ENCODE measurements at places on chromosomes 2 and 18. TPM values are rescaled to one million over a fixed set of nuclear protein-coding genes. Genes with fewer than 3 reads are reported as not detected.

STAT4 gene
- 170 TPM for total RNA-seq

ADI1 gene
- 16.6 TPM for total RNA-seq

- no peak overlapping the region for H3K27ac ChIP-seq
- H3K4me1 ChIP-seq, result no peaks in the 10 kb centered on the region
- no peak for DNase-seq
- no peak overlapping the region for H3K4me3 ChIP-seq
Observed at GRCh38 chr2:228699400-228699799, 517.9 kb upstream of the SPHKAP start.

- no peak for DNase-seq
- no peak overlapping the region for H3K27ac ChIP-seq
- H3K4me1 ChIP-seq, result no peaks in the 10 kb centered on the region
- no peaks in the 10 kb centered on the region for H3K36me3 ChIP-seq
- H3K4me3 ChIP-seq, result no peak overlapping the region
Observed at GRCh38 chr2:33238111-33238510, 238.3 kb upstream of the RASGRP3 start.

DNA sequence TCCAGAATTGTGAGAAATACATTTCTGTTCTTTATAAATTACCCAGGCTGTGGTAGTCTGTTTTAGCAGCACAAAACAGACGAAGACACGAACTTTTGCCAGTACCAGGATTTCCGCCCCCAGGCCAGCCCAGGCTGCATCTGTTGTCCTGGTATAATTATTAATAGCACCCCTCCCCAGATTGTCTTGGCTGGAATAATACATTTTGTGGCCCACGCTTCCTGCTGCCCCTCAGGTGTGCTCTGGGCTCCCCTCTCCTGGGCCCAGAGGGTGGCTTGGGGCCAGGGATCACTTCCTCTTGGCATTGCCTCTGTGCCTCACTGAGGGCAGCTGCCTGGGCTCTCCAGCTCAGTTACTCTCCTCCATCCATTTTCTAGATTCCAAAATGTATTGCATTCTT, 102.1 kb upstream of the HS6ST1 start:
- H3K36me3 ChIP-seq, result no peaks in the 10 kb centered on the region
- H3K4me3 ChIP-seq, result no peak overlapping the region
- peaks cover 2% of the 10 kb centered on the region for H3K27me3 ChIP-seq
- no peak overlapping the region for H3K27ac ChIP-seq
- no peak for DNase-seq
- H3K4me1 ChIP-seq, result no peaks in the 10 kb centered on the region

DNA sequence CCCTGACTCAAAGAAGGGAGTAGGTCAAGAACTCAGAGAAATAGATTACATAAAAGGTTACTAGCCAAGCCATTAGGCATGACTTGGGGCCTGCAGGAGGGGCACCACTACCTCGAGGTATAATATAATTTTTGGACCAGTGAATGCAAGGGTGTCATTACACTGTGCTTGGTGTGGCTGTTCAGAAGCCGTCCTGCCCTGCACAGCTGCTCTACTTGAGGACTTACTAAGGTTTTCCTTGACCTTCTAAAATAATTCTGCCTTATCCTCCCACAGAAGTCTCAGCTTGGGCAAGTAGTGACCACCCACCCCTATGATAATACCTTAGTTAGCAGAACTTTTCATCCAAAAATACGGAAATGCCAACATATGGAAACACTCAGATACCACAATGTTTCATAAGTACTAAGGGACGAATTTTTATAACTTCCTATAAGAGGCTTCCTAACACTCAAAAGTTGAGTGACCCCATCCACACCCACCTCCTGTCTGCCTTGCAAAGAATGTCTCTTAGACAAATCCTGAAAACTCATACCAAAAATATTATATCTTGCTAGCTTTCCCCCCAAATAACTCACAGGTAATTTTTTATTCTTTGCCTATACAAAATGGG, 17.7 kb upstream of the ATG16L1 start:
- no peaks in the 10 kb centered on the region for H3K27me3 ChIP-seq
- H3K4me3 ChIP-seq, result peak overlapping the region; percentile 49
- no peak for DNase-seq
- peaks cover 53% of the 10 kb centered on the region for H3K4me1 ChIP-seq

DNA sequence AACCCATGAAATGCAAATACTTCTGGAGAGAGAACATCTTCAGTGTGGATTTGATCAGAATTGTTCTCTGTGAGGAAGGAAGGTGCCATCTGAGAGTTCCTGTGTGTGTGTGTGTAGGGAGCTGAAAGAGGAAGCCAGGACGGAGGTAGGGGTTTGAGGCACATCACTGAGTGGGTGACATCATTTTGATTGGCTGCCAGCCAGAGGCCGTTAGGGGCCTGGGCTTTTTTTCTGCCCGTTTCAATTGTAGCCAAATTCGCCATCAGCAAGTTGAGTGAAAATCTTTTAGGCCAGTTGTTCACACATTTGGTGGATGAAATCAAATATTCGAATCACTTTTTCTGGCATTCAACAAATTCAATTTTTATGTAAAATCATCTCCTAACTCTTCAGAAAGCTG, 48.9 kb downstream of the TSN start:
- peaks cover 3% of the 10 kb centered on the region for H3K4me1 ChIP-seq
- H3K27me3 ChIP-seq, result peaks cover 26% of the 10 kb centered on the region
- DNase-seq, result no peak
- no peak overlapping the region for H3K4me3 ChIP-seq
- H3K36me3 ChIP-seq, result no peaks in the 10 kb centered on the region

- DNase-seq, result no peak
- no peak overlapping the region for H3K4me3 ChIP-seq
- H3K36me3 ChIP-seq, result no peaks in the 10 kb centered on the region
- no peaks in the 10 kb centered on the region for H3K4me1 ChIP-seq
Observed at GRCh38 chr18:74316257-74317170, 875 bp downstream of the C18orf63 start.

- peak overlapping the region; percentile 95 for H3K4me3 ChIP-seq
- H3K4me1 ChIP-seq, result peaks cover 31% of the 10 kb centered on the region
- DNase-seq, result peak; percentile 87
- H3K27ac ChIP-seq, result peak overlapping the region; percentile 97
- no peaks in the 10 kb centered on the region for H3K27me3 ChIP-seq
Observed at GRCh38 chr2:156342254-156343095, 10.0 kb upstream of the NR4A2 start.

GRCh38 chr18:55249550-55249949, 290.3 kb upstream of the CCDC68 start:
- no peak for DNase-seq
- H3K4me1 ChIP-seq, result no peaks in the 10 kb centered on the region
- H3K4me3 ChIP-seq, result no peak overlapping the region
- H3K27ac ChIP-seq, result no peak overlapping the region
- H3K36me3 ChIP-seq, result no peaks in the 10 kb centered on the region
- no peaks in the 10 kb centered on the region for H3K27me3 ChIP-seq
